GM06990 (cell line): ENCODE measurements at places on chromosomes 1 and 21.

DNA sequence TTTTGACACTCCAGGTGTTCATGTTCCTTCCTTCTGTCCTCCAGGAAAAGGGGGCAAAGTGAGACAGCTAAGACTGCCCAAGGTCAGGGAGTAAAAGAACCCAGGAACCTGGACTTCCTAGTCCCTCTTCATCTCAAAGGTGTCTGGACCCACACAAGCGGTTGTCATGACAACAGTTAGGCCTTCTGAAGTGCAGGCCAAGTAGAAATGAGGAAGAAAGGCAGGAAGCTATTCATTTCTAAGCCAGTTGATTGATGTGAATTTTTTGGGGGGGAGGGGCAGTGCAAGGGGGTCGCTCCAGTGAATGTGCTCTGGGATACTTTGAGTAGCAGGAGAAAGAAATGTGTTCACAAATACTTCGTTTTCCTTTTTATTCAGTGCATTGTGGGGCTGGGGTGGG is 114.3 kb downstream of the NAV1 start:
- DNase-seq: no peak

- DNase-seq: no peak
Measured at GRCh38 chr1:15290382-15290781, 43.4 kb downstream of the FHAD1 start.

GRCh38 chr1:230431527-230431926 is 5.4 kb upstream of the PGBD5 start:
- no peak for DNase-seq

DNA sequence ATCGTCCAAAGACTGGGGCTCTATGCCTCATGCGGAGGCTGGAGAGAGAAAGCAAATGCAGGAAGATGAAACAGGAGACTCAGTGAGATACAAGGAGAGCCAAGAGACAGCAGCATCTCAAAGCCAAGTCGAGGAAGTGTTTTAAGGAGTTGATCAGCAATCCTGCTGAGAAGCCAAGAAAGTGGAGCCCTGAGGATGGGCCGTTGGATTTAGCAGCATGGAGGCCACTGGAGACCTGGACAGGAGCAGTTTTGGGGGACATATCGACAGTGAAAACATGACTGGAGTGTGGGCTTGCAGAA is 107.4 kb upstream of the ZBTB40 start:
- DNase-seq: no peak

- no peak for DNase-seq
Measured at GRCh38 chr21:41743321-41744027, 23.4 kb downstream of the RIPK4 start.
